ENCODE measurements at places on chromosomes 4 and X.

- no peak for DNase-seq
These were observed 2.3 kb upstream of the EMD start for GRCh38 chrX:154376774-154377173.

DNA sequence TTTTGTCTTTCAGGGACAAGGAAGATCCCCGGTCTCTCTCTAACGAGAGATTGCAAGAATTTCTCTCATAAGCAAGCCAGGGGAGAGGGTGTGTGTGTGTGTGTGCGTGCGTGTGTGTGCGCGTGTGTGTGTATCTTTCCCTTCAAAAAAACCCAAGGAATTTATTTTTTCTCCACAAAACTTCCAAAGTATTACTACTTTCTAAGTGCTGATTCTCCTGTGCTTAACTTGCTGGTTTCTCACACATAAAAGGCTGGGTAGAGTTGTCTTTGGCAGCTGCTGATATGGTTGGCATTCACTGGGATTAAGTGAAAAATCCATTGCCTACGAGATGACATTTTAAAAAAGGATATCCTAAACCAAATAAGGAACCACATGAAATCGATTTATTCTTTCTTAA is 435.7 kb downstream of the RAPGEF2 start:
- DNase-seq, result no peak

DNA sequence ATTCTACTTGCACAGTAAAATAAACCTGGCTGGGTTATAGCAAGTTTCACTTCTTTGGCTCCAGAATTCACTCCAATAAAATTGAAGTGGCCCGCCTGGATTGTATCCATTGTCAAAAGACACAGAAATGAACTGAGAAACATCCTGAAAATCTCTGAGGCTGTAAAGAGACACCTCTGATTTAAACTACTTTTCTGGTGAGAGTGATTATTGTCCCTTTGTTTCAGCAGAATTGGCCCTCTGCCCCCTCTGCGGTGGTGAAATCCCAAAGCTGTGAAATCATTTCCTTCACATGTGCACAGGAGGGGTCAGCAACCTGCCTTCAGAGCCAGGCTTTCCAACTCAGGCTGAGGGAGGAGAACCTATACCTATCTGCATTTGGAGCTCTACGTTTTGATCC is 23.0 kb downstream of the GAB3 start:
- DNase-seq, result no peak

DNA sequence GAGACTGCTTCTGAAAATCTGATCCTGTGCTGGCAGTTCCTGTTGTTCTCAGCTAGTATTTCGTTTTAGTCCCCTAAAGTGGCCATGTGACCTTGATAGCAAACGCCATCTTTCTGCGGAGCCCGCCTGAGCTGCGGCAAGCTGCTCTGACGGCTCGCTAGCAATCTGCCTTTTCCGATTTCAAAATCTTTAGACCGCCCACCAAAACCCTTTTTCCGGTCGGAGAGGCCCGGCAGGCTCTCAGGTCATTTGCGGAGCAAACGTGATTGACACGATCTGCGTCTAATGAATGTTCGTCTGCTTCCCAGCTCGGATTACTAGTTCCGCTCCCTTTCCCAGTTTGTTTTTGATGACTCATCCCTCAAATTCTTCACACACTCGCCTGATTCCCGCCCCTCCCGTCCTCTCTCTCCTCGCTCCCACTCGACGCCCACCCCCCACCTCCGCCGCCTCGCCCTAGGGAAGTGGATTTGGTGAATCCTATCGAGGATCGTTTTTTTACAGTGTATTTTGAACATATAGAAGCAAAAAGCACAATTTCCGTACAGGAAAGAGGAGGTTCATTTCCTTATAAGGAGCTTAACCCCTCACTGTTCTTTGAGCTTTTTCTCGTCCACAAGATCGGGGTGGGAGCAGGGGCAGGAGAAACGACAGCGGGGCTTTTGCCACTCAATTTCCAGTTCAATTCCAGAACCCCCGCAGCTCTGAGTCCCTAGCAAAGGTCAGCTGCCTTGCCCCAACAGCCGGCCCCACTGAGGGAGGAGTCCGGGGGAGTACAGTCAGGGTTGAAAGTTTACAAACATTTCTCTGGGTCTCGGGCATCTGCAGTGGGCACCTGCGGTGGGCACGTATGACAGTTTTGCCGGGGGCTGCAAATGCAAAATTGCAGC is 37.5 kb downstream of the NLGN3 start:
- DNase-seq, result peak; percentile 94

DNA sequence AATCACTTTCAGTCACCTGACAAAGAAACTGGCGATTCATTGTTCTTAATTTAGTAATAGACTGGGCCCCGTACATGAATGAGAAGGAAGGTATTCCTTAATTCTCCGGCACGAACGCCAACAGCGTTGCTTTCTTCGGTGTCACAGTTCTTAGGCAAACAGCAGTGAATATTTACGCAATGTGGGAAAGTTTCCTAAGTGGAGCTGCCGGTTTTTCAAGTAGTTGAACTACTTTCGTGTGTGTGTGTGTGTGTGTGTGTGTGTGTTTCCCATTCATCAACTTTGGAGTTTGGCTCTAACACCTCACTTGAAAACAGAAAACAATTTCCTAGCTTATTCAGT is 651 bp downstream of the NXT2 start:
- no peak for DNase-seq

- DNase-seq, result peak; percentile 28
These were observed 12.7 kb upstream of the PAQR3 start for GRCh38 chr4:78951862-78952472.

DNA sequence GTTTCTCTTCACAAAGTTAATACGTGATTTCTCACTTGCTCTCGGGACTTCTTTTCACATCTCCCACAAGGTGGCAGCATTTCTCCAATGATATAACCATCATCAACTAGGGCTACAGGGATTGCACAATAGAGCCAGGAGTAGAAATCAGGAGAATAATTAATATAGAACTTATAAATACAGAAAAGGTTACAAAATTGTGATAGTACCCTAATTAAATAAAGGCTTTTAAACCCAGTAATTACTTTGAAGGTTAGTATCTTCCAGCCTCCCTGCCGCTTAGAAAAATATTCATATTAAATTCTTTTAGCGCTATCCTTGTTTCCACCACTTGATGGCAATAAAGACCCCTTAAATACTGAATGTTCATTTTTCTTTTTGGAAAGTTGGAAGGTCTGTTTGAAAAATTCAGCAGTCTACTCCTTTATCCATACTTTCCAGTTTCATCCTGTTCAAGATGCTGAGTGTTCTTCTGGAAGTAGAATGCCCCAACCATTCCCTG is 65.8 kb downstream of the RASGEF1B start:
- peak; percentile 65 for DNase-seq

GRCh38 chr4:93243262-93243661 is 585.3 kb upstream of the ATOH1 start:
- no peak for DNase-seq

DNA sequence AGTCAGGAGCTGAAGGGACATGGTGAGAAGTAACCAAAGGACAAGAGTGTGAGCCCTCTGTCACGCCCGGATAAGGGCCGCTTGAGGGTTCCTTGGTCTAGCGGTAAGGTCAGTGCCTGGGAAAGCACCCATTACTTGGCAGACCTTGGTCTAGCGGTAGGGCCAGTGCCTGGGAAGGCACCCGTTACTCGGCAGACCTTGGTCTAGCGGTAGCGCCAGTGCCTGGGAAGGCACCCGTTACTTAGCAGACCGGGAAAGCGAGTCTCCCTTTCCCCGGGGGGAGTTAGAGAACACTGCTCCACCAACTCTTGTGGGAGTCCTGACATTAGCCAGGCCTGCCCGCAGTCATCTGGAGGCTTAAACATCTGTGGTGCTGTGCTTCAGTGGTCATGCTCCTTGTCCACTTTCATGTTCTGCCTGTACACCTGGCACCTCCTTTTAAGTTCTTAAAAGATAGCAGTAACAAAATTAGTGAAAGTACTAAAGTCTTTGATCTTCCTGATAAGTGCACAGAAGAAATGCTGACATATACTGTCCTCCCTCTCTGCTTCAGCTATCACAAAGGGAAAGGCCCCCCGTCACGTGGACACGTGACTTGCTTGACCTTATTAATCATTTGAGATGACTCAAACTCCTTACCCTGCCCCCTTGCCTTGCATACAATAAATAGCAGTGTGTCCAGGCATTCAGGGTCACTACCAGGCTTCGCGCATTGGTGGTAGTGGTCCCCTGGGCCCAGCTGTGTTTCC is 9.3 kb upstream of the SEC24B start:
- DNase-seq, result no peak

DNA sequence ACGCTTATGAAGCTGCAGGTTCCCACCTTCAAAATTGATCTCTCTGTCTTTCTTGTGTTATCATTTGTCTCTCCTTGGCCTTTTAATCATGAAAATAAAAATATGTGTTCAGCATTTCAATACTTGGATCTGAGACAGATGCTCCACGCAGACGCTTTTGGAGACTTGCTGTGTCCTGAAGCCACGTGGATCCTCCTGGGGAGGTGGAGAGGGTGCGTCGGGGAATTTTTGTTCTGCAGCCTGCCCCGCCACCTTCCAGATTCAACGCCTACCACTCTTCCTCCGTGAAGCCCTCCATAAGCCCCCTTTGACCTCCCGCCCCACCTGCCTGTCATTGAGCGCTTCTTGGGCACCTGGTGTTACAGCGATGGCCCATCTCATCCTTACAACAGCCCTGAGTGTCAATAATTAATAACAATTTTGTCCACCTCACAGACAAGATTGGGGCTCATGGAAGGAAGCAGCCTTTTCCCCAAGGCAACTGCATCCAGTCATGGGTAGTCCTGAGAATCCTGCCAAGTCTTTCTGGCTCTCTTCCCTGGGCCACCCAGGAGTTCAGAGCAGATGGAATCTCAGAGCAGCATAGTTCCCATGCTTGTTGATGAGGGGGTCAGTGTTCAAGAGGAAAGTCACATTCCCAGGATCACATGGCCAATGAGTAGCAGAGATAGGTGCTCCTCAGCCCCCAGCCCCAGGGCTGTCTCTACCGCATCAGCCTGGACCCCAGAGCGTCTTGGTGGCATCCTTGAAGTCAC is 172.6 kb upstream of the PSAPL1 start:
- peak; percentile 36 for DNase-seq

GRCh38 chrX:15816438-15816809 is 26.1 kb downstream of the ZRSR2 start:
- no peak for DNase-seq

DNA sequence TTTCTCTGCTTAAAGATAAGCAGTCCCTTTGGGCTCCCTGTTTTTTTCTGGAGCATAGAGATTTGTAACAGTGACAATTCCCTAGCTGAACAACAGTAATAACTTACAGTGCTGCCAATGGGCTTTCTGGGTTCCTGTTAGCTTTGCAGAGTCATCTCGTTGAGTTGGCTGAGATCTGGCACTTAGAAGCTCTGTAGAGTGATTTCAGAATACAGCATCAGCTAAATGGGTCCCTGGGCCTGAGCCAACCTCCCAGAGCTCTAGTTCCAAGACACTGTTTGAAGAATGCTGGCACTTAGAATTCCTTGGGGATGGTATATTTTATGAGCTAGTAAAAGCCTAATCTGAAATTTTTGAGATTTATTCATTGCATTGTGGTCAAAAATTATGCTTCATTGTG is 43.5 kb upstream of the SERTM2 start:
- no peak for DNase-seq

- DNase-seq, result no peak
These were observed 200.0 kb upstream of the PSAPL1 start for GRCh38 chr4:7634661-7635251.

DNA sequence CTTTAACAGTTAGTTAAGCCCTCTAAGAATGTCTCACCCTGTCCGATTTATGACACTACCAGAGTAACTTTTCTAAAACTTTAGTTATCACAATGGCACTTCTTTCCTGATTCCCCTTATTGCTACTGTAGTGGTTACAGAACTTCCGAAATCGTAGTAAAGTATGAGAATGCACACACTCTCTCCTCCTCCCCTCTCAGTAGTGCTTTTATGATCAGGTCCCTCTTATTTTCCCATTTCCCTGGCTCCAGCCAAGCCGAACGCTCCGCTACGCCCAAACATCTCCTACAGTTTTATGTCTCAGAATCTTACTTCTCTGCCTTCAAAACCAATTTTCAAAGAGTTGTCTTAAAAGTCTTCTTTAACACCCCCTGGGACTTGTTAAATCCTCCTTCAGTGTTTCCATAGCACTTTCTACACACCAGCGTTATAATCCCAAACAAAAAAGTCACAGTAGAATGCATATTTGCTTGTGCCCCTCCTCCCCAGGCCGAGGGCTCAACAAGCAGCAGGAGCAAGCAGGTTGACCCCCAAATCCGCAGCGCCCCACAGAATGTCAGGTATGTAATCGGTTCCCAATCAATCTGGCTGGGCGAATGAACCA is 671 bp downstream of the HPF1 start:
- no peak for DNase-seq

DNA sequence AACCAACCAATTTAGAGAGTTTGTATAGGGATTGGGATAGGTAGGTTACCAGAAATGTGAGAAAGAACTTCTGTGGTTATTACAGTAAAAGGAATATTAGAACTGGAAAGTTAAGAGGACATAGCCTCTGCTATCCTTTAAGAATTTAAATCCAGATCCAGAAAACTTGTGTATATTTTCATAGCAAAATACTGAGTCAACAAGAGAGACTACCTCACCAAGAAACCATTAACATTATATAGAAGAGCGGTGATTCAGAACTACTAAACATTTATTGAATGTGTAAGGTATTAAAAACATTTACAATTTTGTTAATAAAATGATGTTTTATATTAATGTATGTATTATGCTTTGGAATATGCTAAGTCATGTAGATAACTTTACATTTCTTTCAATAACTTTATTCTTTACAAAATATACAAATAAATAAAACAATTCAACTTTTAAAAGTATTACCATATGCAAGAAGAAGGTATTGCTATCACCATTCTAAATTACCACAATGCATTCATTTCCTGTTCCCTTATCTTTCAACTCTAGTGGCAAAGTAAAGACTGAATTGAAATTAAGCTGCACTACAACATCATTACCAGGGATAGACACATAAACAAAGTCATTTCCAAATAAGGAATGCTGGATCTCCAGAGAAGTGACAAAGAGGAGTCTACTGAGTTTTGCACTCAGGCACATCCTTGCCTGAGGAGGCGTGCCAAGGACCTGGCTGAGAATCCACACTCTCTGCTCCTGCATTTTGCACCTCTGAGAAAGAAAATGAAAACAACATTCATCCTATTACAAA is 6.1 kb upstream of the BDH2 start:
- DNase-seq, result no peak

GRCh38 chr4:142961866-142962265 is 115.8 kb upstream of the INPP4B start:
- DNase-seq, result no peak

GRCh38 chr4:105620640-105621323 is 68.4 kb downstream of the ARHGEF38 start:
- DNase-seq, result no peak

DNA sequence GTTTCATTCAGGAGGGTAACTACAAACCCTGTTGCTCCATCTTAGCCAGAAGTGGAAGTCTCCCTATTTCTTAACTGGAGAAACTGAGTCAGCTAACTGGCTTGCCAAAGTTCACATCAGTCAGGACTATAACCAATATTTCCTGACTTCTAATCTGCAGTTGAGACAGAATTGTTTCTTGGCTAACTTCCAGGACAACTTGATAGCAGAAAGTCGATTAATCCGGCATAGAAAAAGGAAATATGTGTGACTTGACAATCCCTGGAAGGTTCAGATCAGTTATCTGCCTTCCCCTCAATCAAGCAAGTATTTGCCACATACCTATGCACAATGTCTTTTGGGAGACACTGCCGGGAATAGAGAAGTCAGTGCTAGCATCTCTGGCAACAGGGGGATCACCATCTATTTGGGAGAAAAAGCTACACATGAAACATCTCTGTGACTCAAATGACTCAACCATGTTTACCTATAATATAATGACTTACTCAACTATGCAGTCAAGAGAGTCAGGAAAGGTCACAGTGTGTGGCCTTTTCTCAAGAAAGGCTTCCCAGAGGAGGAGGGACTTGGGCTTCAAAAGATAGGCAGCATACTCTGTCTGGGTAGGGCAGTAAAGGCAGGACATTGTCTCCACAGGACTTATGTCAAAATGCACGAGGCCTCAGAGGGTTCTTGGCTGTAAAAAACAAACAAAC is 12.4 kb upstream of the LONRF3 start:
- DNase-seq, result no peak

All from fibroblast of skin of left quadriceps (primary cell).